ENCODE measurements at places on chromosomes 7 and 10.
A peak's percentile ranks its signal among the peaks of the same experiment; 100 is the strongest.

- no peak for DNase-seq
Measured at GRCh38 chr7:149664666-149665065, 108.7 kb downstream of the ZNF467 start.

DNA sequence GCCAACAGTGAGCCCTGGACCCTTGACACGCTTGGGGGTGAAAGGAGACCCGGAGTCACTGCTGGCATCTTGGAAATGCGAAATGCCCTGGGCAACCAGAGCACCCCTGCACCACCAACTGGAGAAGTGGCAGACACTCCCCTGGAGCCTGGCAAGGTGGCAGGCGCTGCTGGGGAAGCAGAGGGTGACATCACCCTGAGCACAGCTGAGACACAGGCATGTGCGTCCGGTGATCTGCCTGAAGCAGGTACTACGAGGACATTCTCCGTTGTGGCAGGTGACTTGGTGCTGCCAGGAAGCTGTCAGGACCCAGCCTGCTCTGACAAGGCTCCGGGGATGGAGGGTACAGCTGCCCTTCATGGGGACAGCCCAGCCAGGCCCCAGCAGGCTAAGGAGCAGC, 98.5 kb downstream of the TACC2 start:
- DNase-seq: no peak

DNA sequence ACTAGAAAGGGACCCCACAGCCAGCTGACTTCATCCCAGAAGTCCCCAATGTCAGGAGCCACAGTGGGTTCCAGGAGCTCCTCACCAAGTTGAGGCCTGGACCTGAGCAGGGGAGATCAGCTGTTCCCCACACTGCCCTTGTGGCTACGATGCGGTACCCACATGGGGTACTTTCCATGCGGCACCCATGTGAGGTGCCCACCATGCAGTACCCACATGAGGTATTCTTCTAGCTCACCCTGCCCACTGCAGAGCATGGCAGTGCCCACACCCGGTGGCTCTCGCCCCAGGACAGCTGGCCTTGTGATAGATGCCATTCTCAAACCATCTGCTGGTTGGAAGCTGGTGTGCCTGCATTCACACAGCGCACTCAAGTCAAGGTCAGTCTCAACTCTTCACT, 136.3 kb upstream of the PDE1C start:
- DNase-seq: no peak

DNA sequence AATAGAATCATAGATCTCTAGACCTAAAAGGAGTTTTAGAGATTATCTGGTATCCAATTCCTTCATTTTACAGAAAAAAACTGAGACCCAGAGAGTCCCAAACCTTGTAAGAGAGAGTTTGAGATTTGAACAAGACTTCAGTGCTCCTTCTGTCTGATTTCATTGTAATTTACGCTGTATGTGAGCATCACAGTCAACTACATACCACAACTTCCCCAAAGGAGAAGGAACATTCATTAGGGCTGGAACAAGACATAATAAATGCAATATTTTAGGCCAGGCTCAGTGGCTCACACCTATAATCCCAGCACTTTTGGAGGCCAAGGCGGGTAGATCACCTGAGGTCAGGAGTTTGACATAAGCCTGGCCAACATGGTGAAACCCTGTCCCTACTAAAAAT, 17.3 kb upstream of the PRKAR2B start:
- peak; percentile 55 for DNase-seq

DNA sequence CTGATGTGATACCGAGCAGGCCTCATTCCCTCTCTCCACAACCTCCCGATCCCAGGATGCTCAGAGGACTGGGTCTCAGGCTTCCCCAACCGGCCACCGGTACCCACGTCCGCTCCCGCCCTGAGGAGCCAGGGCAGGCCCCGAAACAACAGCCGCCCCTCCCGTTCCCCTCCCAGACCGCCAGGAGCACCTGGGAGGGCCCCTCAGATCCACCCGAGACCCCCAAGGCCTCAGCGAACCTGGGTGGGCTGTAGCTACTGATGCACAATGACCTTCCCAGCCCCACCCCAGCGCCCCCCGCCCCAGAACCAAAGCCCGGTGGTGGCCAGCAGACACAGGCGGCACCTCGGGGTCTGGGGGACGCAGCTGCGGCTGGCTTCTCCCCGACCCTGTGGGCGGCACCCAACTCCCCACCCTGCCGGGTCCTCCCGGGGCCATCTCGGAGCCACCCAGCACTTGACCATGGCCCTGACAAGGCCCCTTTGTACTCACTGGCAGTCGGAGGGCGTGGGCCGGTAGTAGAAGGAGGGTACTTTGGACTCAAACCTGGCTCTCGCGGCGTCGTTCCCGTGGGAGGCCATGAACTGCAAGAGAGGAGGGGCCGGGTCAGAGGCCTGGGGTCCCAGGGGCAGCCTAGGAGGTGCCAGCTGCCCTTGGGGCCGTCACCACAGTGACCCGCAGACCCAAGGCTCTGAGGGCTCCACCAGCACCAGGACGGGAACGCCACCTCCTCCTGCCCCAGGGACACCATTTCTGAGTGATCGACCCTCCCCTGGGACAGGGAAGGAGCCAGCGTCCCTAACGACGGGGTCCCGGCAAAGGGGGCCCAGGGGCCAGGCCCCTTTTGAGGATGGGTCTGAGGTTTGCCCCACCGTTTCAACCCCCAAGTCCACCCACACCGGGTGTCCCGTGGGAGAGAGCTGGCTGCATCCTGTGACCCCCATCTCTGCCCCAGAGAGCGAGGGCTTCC, 28.1 kb downstream of the ADAP1 start:
- no peak for DNase-seq

GRCh38 chr7:81298951-81299666, 380.3 kb upstream of the SEMA3C start:
- DNase-seq: peak; percentile 22

GRCh38 chr7:27869056-27869455, 129.1 kb downstream of the TAX1BP1 start:
- DNase-seq: no peak

GRCh38 chr10:92544296-92544695, 29.6 kb downstream of the IDE start:
- DNase-seq: peak; percentile 92

DNA sequence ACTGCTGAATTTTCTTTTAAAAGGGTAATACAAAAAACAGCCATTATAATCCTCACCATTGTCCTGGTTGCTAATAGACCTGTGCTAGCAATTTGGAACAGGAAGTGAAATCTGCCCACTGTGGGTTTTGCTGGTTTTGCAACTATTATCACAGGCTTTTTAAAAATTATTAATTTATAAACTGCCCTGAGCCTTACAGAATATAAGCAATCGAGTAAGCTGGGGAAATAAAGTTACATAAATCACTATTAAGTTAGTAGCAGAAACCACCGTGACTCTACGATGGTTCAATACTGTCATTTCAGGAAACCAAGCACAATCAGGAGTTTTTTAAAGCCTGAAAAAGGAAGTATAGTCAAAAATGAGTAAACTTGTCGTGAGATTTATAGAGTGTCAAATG, 62.3 kb downstream of the TMEM26 start:
- peak; percentile 26 for DNase-seq

- DNase-seq: no peak
Measured at GRCh38 chr10:37957841-37958240, 18.6 kb downstream of the ZNF25 start.

Measured in hematopoietic multipotent progenitor cell treated with erythropoietin and hydrocortisone succinate and interleukin-3 and kit ligand, for 4 days (in vitro differentiated cells).